Brain microvascular endothelial cell (primary cell): ENCODE measurements at places on chromosomes 6 and 20.

DNA sequence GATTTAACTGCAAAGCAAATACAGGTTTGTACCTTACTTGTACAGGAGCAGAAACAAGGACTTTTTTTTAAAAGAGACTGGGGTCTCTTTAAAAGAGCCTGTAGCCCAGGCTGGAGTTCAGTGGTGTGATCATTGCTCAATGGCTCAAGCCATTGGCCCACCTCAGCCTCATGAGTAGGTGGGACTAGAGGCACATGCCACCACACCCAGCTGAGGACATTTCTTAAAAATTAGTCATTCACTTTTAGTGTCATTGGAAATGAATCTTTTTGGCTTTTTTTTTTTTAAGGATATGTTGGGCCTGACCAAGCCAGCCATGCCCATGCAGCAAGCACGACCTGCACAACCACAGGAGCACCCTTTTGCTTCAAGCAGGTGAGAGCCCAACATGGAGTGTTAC, 16.9 kb downstream of the SEC23B start:
- peak; percentile 48 for DNase-seq

GRCh38 chr6:52641388-52641787, 29.5 kb upstream of the TMEM14A start:
- DNase-seq = no peak

GRCh38 chr6:27830212-27830599, 82.0 kb downstream of the OR2B2 start:
- no peak for DNase-seq

DNA sequence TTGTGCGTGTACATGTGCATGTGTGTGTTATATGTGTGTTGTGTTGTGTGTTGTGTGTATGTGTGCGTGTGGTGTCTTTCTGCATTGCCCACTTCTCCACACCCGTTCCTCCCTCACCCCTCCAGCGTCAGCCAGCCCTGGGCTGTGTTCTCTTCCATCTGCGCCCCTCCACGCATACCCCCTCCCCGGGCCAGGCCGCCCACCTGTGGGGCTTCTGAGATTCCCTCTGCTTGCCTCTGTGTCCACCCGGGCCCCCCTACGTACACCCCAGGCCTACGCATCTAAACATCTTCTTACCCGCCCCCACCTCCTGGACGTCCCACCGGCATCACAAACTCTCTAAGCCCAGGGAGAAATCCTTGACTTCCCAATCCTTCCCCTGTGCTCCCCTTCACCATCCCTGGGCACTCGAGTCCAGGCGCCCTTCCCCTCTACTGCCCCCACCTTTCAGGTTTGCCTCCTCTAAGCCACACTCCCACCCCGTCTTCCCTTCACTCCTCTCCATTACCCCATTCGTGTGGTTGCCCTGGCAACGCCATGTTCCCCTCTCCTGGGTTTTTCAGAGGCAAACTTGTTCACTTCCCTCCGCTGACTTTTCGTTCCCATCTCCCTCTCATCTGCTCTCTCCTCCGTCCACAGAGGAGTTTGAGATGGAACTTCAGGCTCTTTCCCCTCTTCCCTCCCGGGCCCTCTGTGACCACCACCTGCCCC, 81.7 kb upstream of the NNAT start:
- DNase-seq = no peak

- no peak for DNase-seq
These were observed 1.5 kb downstream of the E2F1 start for GRCh38 chr20:33684533-33685327.
